ENCODE measurements at places on chromosomes 3 and 15.
A peak's percentile ranks its signal among the peaks of the same experiment; 100 is the strongest.

DNA sequence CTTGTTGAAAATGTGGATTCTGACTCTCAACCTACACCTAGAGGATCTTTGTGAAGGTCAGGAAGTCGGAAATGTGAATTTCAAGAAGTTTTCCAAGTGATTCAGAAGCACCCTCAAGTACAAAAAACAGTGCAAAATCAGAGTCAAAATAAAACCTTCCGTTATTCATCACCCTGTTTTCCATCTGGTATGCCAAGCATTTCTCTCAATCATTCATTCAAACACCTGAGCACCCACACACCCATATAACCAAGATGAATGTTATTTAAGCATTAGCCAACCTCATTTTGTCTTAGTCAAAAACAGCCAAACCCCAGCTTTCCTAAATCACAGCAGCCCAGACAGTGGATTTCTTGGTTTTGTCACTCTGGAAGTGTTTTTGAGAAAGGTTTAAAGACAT lies 91.1 kb downstream of the OSBPL10 start:
- DNase-seq: no peak
- H3K27me3 ChIP-seq: no peaks in the 10 kb centered on the region
- no peak overlapping the region for H3K4me3 ChIP-seq

- H3K27ac ChIP-seq: no peak overlapping the region
- no peaks in the 10 kb centered on the region for H3K27me3 ChIP-seq
- H3K36me3 ChIP-seq: no peaks in the 10 kb centered on the region
- no peak overlapping the region for H3K4me3 ChIP-seq
Measured at GRCh38 chr3:141782386-141782932, 19.3 kb downstream of the GRK7 start.

DNA sequence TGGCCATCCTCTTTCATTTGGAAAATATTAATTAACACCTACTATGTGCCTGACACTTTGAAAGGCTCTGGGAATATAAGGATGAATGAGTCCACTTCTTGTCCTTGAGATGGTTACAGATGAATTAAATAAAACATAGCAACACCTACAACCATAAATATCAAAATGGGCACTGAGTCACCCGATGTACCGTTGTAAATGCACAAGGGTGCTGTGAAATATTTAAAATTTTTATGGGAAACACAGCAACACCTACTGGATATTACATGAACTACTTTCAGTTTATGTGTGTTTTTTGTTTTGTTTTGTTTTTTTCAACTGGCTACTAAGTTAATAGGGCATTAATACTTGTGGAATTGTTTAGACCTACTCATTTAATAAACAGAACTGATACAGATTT lies 239.0 kb upstream of the NAALADL2 start:
- H3K27ac ChIP-seq: no peak overlapping the region
- no peak for DNase-seq
- no peaks in the 10 kb centered on the region for H3K4me1 ChIP-seq
- H3K36me3 ChIP-seq: no peaks in the 10 kb centered on the region

- H3K4me3 ChIP-seq: no peak overlapping the region
- no peaks in the 10 kb centered on the region for H3K4me1 ChIP-seq
- H3K27me3 ChIP-seq: no peaks in the 10 kb centered on the region
Measured at GRCh38 chr3:45881078-45882022, 5.0 kb upstream of the CCR9 start.

GRCh38 chr3:45583021-45583851 lies 11.3 kb upstream of the LIMD1 start:
- H3K27ac ChIP-seq: peak overlapping the region; percentile 14
- H3K4me3 ChIP-seq: no peak overlapping the region
- H3K36me3 ChIP-seq: no peaks in the 10 kb centered on the region
- no peaks in the 10 kb centered on the region for H3K27me3 ChIP-seq
- DNase-seq: no peak

GRCh38 chr3:139198929-139199328 lies 144.9 kb upstream of the MRPS22 start:
- H3K4me3 ChIP-seq: no peak overlapping the region
- H3K27ac ChIP-seq: no peak overlapping the region
- H3K36me3 ChIP-seq: no peaks in the 10 kb centered on the region

DNA sequence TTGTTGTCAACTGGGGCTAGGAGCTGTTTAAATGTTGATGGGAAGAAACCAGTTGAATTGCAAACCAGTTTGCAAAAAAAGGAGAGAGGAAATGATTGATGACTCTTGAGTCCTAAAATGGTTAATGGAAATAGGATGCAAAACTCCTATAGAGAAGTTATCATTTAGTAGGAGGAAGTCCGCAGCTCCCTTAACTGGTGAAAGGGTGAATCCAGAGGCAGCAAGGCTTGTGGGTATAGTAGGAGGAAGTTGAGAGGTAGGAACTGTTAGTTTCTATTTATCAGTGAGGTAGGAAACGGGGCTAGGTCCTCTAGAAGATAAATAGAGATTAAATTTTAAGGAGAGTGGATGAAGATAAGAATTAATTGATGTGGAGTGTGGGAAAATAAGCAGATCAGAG lies 15.4 kb downstream of the IREB2 start:
- no peak overlapping the region for H3K4me3 ChIP-seq
- no peak overlapping the region for H3K27ac ChIP-seq
- DNase-seq: no peak
- H3K36me3 ChIP-seq: no peaks in the 10 kb centered on the region

- H3K27me3 ChIP-seq: no peaks in the 10 kb centered on the region
- no peak overlapping the region for H3K4me3 ChIP-seq
- no peak overlapping the region for H3K27ac ChIP-seq
- H3K4me1 ChIP-seq: no peaks in the 10 kb centered on the region
- no peaks in the 10 kb centered on the region for H3K36me3 ChIP-seq
Measured at GRCh38 chr15:37900326-37901221, 33.9 kb upstream of the TMCO5A start.

DNA sequence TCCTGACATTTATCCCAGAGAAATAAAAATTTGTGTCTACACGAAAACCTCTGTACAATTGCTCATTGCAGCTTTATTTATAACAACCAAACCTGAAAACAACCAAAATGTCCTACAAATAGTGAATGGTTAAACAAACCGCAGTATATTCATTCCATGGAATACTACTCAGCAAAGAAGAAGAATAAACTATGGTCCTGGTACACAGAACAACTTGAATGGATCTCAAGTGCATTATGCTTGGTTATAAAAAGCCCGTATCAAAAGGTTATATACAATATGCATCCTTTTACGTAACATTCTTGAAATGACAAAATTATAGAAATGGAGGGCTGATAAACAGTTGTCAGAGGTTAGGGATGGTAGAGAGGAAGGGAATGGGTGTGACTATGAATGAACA lies 3.7 kb downstream of the SEC22C start:
- no peaks in the 10 kb centered on the region for H3K27me3 ChIP-seq
- no peak overlapping the region for H3K4me3 ChIP-seq
- peaks cover 22% of the 10 kb centered on the region for H3K4me1 ChIP-seq
- no peak for DNase-seq
- no peak overlapping the region for H3K27ac ChIP-seq
